ENCODE measurements at places on chromosomes 7 and 10.

- H3K27ac ChIP-seq, result no peak overlapping the region
- no peaks in the 10 kb centered on the region for H3K36me3 ChIP-seq
Measured at GRCh38 chr7:155574556-155575290, 28.4 kb upstream of the CNPY1 start.

DNA sequence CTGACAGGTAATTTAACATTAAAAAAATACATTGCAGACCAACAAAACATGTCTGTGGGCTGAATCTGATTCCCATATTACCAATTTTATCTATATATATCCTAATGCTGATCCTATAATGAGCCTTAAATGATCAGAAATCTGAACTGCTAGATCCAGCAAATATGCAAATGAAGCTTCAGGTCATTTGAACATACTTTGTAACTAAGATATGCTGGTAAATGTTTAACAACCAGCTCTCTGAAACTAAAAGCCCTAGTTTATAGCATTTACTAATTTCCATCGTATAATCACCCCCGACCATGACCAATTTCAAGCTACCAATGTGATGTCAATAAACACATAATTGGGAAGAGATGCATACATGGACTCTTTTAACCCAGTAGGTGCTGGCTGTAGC, 42.1 kb downstream of the PANK1 start:
- no peak overlapping the region for H3K27ac ChIP-seq
- no peak for DNase-seq
- H3K4me3 ChIP-seq, result no peak overlapping the region

DNA sequence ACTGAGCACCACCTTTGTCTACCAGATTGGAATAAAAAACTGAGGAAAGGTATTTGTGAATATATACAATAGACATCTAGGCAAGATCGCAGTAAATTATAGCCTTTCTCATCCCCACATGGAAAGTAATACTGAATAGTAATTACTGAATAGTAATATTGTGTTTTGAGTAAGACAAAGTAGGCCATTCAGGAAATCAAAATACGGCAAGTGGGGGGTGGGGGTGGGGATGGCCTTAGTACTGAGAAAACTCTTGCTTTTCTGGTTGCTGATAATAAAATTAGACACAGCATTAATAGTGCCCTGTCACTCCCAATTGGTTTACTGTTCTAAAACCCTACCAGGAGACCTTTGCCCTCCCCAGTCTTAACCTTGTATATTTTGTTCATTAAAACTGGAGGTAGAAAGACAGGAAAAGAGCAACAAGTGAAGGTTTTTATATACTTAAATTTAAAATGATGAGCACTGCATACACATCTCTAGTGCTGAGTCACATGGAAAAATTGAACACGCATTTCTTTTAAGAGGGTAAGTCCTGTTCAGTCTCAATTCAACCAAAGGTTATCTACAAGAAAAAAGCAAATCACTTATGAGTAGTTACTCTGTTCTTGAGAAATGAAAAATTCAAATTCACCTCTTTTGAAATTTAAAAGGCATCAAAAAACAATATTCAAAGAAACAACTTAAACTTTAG, 65.6 kb downstream of the IGF2BP3 start:
- no peak for DNase-seq
- H3K36me3 ChIP-seq, result no peaks in the 10 kb centered on the region
- no peaks in the 10 kb centered on the region for H3K27me3 ChIP-seq
- H3K4me1 ChIP-seq, result no peaks in the 10 kb centered on the region

DNA sequence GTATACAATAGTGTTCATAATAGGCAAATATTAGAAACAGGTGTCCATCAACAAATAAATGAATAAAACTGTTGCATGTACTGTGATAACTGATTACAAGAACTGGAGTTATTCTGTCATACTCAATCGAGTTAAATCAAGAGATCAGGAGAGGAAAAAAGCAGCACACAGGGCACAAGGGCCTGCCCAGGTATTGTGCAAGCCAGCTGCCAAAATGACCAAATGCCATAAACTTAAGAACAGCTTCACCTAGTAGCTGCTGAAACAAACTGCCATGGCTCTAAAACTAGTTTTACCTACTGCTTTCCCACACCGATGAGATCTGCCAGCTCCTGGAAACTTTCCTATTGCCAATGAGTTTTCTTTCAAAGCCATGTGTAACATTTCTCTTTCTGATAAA, 12.2 kb downstream of the GSAP start:
- H3K4me3 ChIP-seq, result no peak overlapping the region
- no peaks in the 10 kb centered on the region for H3K27me3 ChIP-seq
- H3K4me1 ChIP-seq, result no peaks in the 10 kb centered on the region
- no peak for DNase-seq
- H3K36me3 ChIP-seq, result no peaks in the 10 kb centered on the region

GRCh38 chr10:43091846-43092245, 15.0 kb downstream of the RET start:
- no peak overlapping the region for H3K4me3 ChIP-seq
- no peak for DNase-seq
- H3K36me3 ChIP-seq, result no peaks in the 10 kb centered on the region
- H3K4me1 ChIP-seq, result no peaks in the 10 kb centered on the region
- H3K27me3 ChIP-seq, result no peaks in the 10 kb centered on the region

- H3K27ac ChIP-seq, result peak overlapping the region; percentile 8
- no peaks in the 10 kb centered on the region for H3K27me3 ChIP-seq
- peak; percentile 81 for DNase-seq
Measured at GRCh38 chr7:105759670-105760550, 116.5 kb downstream of the ATXN7L1 start.

DNA sequence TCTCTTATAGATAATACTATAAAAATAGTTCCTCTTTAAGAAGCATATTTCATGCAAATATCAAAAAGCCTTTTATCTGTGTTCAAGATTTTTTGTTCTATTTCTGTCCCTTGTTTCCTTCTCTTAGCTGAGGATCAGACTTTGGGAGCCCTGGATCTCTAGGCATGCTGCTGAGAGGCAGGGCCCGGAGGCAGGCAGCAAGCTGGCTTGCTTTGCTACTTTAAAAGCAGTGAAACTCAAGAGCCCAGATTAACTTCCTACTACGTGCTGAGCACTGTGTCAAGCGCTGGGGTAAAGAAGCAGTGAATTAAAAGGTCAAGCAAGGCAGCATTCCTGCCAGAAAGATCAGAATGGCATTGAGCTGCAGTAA, 31.0 kb upstream of the ARID5B start:
- DNase-seq, result no peak
- H3K4me1 ChIP-seq, result peaks cover 8% of the 10 kb centered on the region
- H3K27me3 ChIP-seq, result no peaks in the 10 kb centered on the region
- no peaks in the 10 kb centered on the region for H3K36me3 ChIP-seq

GRCh38 chr10:121696854-121697253, 98.6 kb upstream of the FGFR2 start:
- no peak overlapping the region for H3K27ac ChIP-seq
- no peak for DNase-seq
- H3K4me3 ChIP-seq, result no peak overlapping the region
- no peaks in the 10 kb centered on the region for H3K4me1 ChIP-seq
- H3K36me3 ChIP-seq, result no peaks in the 10 kb centered on the region
- no peaks in the 10 kb centered on the region for H3K27me3 ChIP-seq

GRCh38 chr10:44334091-44334490, 50.8 kb downstream of the CXCL12 start:
- H3K27me3 ChIP-seq, result no peaks in the 10 kb centered on the region
- no peaks in the 10 kb centered on the region for H3K36me3 ChIP-seq
- no peak overlapping the region for H3K27ac ChIP-seq
- H3K4me3 ChIP-seq, result no peak overlapping the region
- no peaks in the 10 kb centered on the region for H3K4me1 ChIP-seq

GRCh38 chr7:64876792-64877713, 26.0 kb upstream of the ZNF273 start:
- H3K27ac ChIP-seq, result no peak overlapping the region
- H3K27me3 ChIP-seq, result no peaks in the 10 kb centered on the region
- H3K4me3 ChIP-seq, result peak overlapping the region; percentile 20
- H3K4me1 ChIP-seq, result no peaks in the 10 kb centered on the region
- no peak for DNase-seq
- no peaks in the 10 kb centered on the region for H3K36me3 ChIP-seq

DNA sequence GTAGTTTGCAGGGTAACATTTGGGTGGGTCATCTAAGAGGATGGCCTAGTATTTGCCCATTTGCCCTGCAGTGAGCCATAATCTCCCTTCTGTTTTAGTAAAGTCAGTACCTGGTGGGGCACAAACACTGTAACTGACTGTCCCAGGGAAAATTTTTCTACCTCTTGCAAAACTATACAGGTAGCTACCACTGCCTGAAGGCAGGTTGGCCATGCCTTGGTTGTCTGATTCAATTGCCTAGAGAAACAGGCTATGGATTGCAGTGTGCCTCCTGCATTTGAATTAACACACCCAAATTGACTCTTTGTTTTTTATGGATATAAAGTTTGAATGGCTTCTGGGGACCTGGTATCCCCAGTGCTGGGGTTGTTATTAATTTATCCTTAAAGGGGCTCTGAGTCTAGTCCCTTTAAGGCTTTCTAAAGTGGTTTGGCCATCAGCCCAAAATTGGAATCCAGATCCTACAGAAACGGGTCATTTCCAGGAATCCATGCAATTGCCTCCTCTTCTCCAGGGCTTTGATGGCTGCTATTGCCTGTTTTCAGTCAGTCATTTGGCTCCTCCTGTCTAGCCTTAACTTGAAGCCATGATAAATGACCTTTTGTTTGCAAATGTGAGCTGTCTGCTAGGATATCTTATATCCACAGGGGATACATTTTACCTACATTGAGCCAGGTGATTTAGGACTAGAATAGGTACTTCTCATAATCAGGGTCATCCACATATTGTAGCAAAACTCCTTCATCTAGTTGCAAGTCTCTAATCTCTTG, 89.1 kb downstream of the STRA8 start:
- no peaks in the 10 kb centered on the region for H3K4me1 ChIP-seq
- H3K36me3 ChIP-seq, result no peaks in the 10 kb centered on the region
- no peak for DNase-seq
- H3K4me3 ChIP-seq, result no peak overlapping the region
- peaks cover 5% of the 10 kb centered on the region for H3K27me3 ChIP-seq
